ENCODE measurements at places on chromosomes 5 and 9.

GRCh38 chr9:97548819-97549540, 47.5 kb downstream of the TMOD1 start:
- no peak for DNase-seq

GRCh38 chr5:7742241-7742656, 108.7 kb downstream of the CFAP90 start:
- no peak for DNase-seq

GRCh38 chr5:31939151-31939550, 235.0 kb downstream of the GOLPH3 start:
- no peak for DNase-seq

GRCh38 chr9:77598991-77599390, 49.1 kb downstream of the GNA14 start:
- DNase-seq = no peak

GRCh38 chr5:179793468-179794139, at the start of gene LTC4S:
Gene LTC4S (plus strand): TSS chr5:179793986. CDS start chr5:179794081, 95 bp downstream.
- peak; percentile 59 for DNase-seq

DNA sequence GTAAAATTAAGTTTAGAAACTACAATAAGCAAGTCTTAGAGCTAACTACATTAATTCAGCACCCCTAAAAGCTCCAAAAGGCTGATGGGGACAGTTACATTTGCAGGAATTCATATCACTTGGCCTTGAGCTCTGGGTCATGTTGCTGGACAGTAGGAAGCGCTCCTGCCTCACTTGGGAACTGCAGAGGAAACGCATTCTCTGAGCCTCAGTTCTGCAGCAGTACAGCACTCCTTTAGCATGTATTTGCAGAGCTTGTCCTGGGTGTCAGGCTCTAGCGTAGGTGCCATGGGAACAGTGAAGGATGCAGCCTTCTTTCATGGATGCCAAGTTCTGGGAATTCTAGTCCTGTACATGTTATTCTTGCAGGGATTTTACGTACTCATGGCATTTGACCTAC, 710.4 kb downstream of the IRX1 start:
- DNase-seq = no peak

DNA sequence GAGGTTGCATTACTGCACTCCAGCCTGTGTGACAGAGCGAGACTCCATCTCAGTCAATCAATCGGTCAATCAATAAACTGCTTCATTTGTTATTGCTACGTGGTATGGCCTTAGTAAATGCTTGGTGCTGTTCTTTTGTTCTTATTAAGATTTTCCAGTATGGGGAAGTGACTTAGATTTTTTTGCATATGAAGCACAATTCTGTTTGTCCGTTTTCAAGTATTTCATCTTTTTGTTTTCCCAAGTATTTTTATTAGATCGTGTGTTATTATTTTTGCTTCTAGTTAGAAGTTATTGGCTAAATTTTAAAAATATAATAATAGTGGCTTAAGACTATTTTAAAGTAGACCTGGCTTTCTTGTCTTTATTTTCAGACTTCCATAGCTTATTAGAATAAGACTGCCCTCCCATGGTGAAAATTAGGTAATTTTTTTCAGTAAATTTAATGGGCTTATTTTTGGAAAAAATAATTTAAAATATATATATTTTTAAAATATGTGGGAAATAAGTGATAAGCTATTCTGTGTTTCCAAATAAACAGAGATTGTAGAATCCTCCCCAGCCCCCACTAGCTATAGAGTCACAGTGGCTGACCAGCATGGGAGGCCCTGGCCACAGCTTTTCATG, 14.7 kb upstream of the OMD start:
- DNase-seq = no peak

GRCh38 chr9:116149844-116150243, 3.7 kb upstream of the PAPPA start:
- no peak for DNase-seq

DNA sequence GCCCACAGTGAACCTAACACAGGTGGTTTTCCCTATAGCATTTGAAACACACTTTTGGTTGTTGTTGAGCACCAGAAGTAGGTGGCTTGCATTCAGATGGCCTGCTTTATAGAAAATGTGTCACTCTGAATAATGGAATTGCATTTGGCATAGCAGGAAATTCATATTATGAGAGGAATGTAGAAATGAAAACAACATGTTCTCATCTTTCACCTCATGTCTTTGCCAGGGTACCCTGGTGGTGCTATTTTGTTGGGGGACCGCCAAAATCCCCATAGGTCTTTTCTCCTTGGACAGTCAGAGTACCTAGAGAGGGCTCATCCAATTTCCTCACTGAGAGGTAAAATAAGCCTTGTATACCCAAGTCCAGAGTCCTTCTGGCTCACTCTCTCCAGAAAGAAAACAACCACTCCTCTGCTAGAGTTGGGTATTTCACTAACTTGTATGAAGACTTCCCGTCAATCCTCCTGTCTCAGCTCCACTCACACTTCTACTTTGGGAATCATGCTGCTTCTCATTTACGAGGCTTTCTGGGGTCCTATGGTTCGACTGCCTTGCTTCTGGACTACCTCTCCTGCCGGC, 67.4 kb downstream of the MRPS27 start:
- no peak for DNase-seq

- DNase-seq = no peak
Measured at GRCh38 chr9:95090023-95090791, 227.3 kb downstream of the FANCC start.

Data from substantia nigra (tissue), 51 donors.